ENCODE measurements at places on chromosomes 11 and 22.

- no peak for DNase-seq
These were observed 60.0 kb downstream of the GLYATL1 start for GRCh38 chr11:58999291-58999680.

GRCh38 chr11:28619846-28620540 lies 511.8 kb downstream of the METTL15 start:
- no peak for DNase-seq

DNA sequence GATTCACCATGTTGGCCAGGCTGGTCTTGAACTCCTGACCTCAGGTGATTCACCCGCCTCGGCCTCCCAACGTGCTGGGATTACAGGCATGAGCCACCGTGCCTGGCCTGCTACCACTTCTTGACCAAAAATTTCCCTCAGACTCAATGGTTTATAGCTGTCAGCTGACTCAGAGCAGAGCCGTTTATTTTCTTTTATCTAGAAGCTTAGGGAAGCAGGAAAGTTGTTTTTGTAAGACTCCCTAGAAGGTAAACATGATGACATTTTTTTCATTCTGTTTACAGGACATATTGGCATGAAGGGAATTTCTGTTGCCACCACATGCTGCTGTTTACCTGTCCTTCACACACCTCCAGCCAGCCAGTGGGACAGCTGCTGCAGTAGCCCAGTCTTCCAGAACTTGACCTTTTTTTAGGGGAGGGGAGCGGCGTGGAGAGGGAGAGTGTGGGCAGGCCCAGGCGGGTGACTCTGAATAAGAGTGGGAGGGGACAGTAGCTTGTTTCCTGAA lies 56.1 kb upstream of the PTPRJ start:
- DNase-seq: no peak

- no peak for DNase-seq
These were observed 107.7 kb downstream of the CEP164 start for GRCh38 chr11:117435326-117435725.

GRCh38 chr11:113356203-113356602 lies 31.4 kb upstream of the ANKK1 start:
- no peak for DNase-seq

GRCh38 chr11:124672536-124673215 lies 863 bp downstream of the SIAE start:
- no peak for DNase-seq

GRCh38 chr11:94876645-94877442 lies 96.5 kb downstream of the CWC15 start:
- DNase-seq: peak; percentile 75

DNA sequence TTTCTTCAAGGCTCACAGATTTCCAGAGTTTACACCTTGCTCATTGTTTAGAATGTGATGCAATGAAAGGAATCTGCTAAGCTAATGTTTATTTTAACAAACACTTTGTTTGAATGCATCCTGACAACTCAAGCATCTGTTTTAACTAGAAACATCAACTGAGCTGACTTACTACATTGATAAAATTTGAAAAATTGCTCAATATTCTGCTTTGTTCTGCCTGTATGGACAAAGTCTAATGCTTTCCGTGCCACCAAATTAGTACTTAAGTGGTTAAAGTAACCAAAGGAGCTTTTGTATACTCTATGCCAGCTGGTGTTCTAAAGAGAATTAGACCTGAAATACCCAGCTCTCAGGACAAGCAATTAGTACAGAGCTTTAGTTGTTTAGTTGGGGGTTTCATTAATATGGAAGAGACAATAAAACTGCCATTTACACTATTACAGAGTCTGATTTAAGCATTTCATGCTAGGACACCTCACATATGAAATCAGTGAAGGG lies 105.2 kb downstream of the MAML2 start:
- no peak for DNase-seq

- DNase-seq: no peak
These were observed 17.7 kb downstream of the CABP7 start for GRCh38 chr22:29737251-29738117.

DNA sequence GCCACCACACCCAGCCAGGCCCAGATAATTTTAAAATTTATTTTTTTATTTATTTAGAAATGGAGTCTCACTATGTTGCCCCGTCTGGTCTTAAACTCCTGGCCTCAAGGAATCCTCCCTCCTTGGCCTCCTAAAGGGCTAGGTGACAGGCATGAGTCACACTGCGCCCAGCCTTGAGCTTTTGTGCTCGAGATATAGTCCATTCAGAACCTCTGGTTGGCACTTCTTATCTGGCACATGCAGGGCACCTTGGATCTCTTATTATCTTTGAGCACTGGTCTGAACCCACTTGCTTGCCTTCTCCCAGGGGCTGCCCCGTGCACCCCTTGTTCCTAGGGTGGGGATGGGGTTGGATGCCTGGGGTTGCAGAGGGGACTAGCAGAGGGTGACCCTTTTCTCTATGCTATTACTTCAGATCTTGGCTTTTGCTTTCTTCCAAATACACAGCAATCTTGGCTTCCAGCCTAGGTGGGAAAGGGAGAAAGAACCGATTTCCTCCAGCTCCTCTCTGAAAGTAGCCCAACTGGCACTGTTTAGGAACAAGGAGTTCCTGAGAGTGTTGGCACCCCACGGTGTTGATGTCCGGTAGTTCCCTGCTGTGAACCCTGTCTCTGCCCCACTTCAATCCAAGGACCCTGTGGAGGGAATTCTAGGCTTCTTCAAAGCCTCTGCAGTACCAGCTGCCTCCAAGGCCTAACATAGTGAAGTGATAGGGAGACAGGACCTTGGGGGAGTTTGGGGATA lies 1.3 kb upstream of the SLC3A2 start:
- no peak for DNase-seq
